Small intestine (tissue), 16 donors: ENCODE measurements at places on chromosomes 6 and 20.

- H3K4me3 ChIP-seq, result no peak overlapping the region
- H3K27ac ChIP-seq, result no peak overlapping the region
- peaks cover 19% of the 10 kb centered on the region for H3K36me3 ChIP-seq
- no peak for DNase-seq
Observed at GRCh38 chr20:3551681-3552434, 81.0 kb downstream of the ATRN start.

DNA sequence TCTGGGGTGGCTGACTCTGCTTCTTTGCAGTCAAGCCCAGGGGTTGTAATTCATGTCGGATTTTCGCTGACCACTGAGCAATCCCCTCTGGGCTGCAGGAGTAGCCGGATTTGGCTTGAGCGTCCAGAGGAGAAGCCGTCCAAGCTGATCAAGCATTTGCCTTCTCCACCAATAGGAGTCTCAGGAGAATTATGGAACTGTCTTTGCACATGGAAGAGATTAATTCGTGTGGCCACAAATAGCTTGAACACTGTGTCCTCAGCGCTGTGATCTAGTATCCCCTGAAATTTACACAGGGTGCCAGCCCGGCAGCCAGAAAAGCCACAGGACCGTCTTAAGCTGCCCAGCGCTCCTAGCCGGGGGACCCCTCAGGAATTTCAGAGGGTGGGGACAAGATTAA, 37.1 kb downstream of the EYA2 start:
- no peak overlapping the region for H3K27ac ChIP-seq
- H3K27me3 ChIP-seq, result no peaks in the 10 kb centered on the region
- H3K36me3 ChIP-seq, result no peaks in the 10 kb centered on the region
- no peak overlapping the region for H3K4me3 ChIP-seq
- no peaks in the 10 kb centered on the region for H3K4me1 ChIP-seq

- no peak for DNase-seq
- no peaks in the 10 kb centered on the region for H3K36me3 ChIP-seq
- no peaks in the 10 kb centered on the region for H3K27me3 ChIP-seq
- no peak overlapping the region for H3K27ac ChIP-seq
Observed at GRCh38 chr6:36368921-36369865, 18.3 kb downstream of the ETV7 start.

DNA sequence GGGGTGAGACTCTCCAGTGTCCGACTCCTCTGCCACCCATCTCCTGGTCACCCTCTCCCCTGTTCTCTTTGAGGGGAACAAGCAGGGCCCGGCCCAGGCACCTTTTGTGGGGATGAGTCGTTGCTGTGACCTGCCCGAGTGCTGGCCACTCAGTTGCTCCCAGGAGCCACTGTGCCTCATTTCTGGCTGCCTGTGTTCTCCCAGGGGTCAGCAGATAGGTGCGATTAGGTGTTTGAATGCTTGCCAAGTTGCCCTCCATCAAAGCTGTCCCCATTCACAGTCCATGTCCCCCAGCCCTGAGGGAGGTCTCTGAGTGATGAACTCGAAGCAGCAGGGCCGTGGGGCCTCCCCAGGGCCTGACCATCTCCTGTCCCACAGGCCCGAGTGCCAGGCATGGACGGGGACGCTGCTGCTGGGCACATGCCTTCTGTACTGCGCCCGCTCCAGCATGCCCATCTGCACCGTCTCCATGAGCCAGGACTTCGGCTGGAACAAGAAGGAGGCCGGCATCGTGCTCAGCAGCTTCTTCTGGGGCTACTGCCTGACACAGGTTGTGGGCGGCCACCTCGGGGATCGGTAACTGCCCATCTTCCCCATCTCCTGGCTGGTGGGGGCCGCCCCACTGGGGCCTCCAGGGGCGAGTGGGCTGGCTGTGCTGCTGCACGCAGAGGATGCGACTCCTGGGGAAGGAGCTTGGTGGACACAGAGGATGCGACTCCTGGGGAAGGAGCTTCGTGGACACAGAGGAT, 4.1 kb downstream of the SLC17A9 start:
- H3K27ac ChIP-seq, result no peak overlapping the region
- H3K4me1 ChIP-seq, result peaks cover 30% of the 10 kb centered on the region
- no peak overlapping the region for H3K4me3 ChIP-seq
- DNase-seq, result no peak
- no peaks in the 10 kb centered on the region for H3K36me3 ChIP-seq
- H3K27me3 ChIP-seq, result no peaks in the 10 kb centered on the region

GRCh38 chr20:49395183-49395582, 87.3 kb downstream of the KCNB1 start:
- H3K36me3 ChIP-seq, result no peaks in the 10 kb centered on the region
- DNase-seq, result no peak
- no peak overlapping the region for H3K27ac ChIP-seq
- H3K4me1 ChIP-seq, result no peaks in the 10 kb centered on the region
- H3K27me3 ChIP-seq, result no peaks in the 10 kb centered on the region

DNA sequence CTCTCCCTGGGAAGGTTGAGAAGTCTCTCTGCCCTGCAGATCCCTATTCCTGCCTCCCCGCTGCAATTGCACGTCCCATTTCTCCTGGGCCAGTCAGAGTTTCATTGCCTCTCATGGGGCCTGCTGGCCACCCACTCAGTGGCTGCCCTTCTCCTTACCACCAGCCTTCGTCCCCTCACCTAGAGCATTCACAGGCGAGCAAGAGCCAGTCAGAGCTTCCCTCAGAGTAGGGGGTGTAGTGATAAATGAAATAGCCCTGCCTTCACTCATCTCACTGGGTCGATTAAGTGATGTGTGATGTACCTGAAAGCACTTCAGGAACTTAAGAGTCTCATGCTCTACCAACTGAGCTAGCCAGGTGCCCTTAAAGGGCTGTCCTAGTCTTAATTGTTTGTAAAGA, 52.0 kb upstream of the FANCE start:
- no peak for DNase-seq
- H3K27ac ChIP-seq, result no peak overlapping the region
- peaks cover 24% of the 10 kb centered on the region for H3K36me3 ChIP-seq
- H3K27me3 ChIP-seq, result no peaks in the 10 kb centered on the region

- H3K4me3 ChIP-seq, result no peak overlapping the region
- H3K36me3 ChIP-seq, result no peaks in the 10 kb centered on the region
- H3K27ac ChIP-seq, result no peak overlapping the region
- no peaks in the 10 kb centered on the region for H3K27me3 ChIP-seq
Observed at GRCh38 chr6:34206726-34207125, 29.9 kb upstream of the HMGA1 start.

DNA sequence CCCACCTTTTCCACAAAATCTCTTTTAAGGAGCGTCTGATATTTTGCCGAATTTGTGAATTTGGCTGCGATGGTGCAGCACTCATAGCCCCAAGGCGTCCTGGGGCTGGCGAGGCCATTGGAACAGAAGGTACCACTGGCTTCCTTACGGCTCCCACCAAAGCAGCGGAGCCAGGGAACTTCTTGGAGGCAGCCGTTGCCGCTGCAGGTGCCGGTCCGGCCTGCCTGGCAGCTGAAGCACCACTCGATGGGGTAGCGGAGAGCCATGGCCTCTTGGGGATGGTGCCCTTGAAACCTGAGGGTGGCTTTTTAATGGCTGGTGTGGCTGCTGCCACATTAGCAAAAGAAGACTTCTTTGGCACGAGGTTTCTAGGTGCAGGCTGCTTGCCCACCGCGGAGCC, 29.8 kb downstream of the DIDO1 start:
- no peak for DNase-seq

DNA sequence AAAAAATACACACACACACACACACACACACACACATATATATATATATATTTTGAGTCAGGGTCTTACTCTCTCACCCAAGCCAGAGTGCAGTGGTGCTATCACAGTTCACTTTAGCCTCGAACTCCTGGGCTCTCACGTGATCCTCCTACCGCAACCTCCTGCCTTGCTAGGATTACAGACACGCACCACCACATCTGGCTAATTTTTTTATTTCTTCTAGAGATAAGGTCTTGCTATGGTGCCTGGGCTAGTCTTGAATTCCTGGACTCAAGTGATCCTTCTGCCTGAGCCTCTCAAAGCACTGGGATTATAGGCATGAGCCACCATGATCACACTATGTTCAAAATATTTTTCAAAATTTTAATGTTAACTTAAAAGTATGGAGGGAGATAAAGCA, 43.5 kb downstream of the NUP153 start:
- DNase-seq, result no peak
- no peaks in the 10 kb centered on the region for H3K4me1 ChIP-seq

DNA sequence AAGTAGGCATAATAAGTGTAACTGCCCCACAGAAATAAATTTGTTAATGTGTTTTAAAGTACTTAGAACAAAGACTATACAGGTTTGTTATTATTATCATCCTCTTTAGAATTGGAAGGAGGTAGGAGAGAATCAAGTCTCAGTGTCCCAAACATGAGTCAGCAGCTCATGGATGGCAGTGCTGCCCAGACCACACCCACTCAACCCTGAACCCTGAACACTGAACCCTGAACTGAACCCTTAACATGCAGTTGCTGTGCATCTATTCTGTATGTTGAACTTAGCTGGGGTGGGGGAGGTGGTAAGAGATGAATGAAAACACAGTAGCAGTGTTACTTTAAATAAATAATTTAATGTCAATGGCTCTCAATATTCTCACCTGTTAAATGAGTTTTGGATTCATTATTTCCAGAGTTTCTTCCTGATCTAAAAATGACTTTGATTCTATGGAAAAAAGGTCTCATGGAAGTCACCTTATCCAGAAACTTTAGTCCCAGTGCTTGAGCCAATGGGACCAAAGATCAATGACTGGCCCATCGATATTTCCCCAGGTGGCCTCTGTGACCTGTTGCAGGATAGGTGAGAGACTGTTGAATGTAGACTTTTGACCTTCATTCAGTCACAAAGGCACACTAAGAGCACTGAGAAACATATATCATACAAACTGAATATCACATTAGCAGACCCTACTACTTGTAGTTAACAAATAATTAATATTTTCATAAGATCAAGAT, 3.1 kb upstream of the ANKRD66 start:
- H3K4me3 ChIP-seq, result no peak overlapping the region
- no peaks in the 10 kb centered on the region for H3K4me1 ChIP-seq
- no peaks in the 10 kb centered on the region for H3K27me3 ChIP-seq
- DNase-seq, result peak; percentile 68

DNA sequence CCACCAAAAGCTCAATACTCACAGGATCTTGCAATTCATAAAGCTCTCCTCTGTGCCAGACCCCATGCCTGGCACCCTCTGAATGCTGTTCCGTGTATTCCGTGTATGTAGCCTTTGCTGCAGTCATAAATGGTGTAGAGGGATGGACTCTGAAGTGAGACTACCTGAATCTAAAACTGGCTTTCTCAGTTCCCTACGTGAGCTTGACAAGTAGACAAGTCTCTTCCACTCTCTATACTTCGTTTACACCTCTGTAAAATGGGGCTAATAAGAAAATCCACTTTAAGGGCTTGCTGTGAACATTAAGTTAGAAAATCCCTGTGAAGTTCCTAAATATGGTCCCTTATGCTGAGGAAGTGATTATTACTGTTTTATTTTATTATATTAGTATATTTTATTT, 31.5 kb downstream of the PPP1R16B start:
- no peaks in the 10 kb centered on the region for H3K27me3 ChIP-seq
- no peaks in the 10 kb centered on the region for H3K36me3 ChIP-seq
- no peak for DNase-seq

GRCh38 chr20:45100563-45101245, at the start of gene KCNS1:
Gene KCNS1 (minus strand): TSS chr20:45101127. CDS start chr20:45099236, 1,891 bp downstream.
- no peak within 1 kb of the TSS for H3K4me3 ChIP-seq
- DNase-seq, result peak; percentile 21
- H3K27me3 ChIP-seq, result peaks cover 14% of the 10 kb centered on the region
- H3K36me3 ChIP-seq, result no peaks in the 10 kb centered on the region
- no peak within 1 kb of the TSS for H3K27ac ChIP-seq

- no peaks in the 10 kb centered on the region for H3K4me1 ChIP-seq
- H3K36me3 ChIP-seq, result no peaks in the 10 kb centered on the region
- H3K27me3 ChIP-seq, result no peaks in the 10 kb centered on the region
- H3K27ac ChIP-seq, result no peak overlapping the region
- no peak overlapping the region for H3K4me3 ChIP-seq
Observed at GRCh38 chr20:44083220-44083933, 103.6 kb downstream of the JPH2 start.

GRCh38 chr6:135128268-135128914, 52.7 kb upstream of the MYB start:
- H3K4me3 ChIP-seq, result no peak overlapping the region
- H3K27me3 ChIP-seq, result no peaks in the 10 kb centered on the region
- H3K36me3 ChIP-seq, result no peaks in the 10 kb centered on the region

DNA sequence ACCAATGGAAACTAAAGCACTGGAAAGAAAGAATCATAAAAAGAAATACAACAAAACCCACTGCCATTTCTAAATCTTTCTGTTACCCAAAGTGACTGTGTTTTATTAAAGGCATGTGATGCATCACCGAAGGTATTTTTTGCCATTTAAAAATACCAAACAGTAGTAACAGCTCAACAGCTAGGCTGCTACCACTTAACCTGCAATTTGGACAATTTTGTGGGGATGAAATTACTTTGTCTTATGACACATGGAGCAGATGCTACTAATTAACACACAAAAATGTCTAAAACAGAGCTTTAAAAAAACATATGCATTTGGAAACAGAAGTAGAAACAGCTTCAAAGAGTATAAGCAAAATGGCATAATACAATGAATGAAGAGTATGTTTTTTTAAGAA, 97.4 kb downstream of the ATXN1 start:
- peaks cover 3% of the 10 kb centered on the region for H3K36me3 ChIP-seq
- no peaks in the 10 kb centered on the region for H3K4me1 ChIP-seq
- no peak for DNase-seq

DNA sequence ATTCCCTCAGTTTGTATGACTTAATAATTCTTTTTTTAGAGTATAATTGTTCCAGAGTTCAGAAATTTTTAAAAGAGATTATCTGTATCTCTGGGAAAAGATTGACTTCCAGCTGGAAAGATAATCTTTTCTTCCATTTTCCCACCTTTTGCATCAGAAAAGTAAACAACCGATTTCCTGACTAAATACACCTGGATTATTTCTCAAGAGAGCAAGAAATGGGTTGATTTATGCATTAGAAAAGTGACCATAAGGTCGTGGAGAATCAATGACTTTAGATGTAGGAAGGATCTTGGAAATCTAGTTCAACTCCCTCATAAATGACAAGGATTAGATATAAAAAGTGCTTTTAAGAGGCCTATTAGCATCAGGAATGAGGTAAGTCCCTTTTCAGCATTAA, 79.9 kb downstream of the SGK1 start:
- no peaks in the 10 kb centered on the region for H3K27me3 ChIP-seq
- no peaks in the 10 kb centered on the region for H3K4me1 ChIP-seq
- H3K27ac ChIP-seq, result no peak overlapping the region
- H3K36me3 ChIP-seq, result no peaks in the 10 kb centered on the region

DNA sequence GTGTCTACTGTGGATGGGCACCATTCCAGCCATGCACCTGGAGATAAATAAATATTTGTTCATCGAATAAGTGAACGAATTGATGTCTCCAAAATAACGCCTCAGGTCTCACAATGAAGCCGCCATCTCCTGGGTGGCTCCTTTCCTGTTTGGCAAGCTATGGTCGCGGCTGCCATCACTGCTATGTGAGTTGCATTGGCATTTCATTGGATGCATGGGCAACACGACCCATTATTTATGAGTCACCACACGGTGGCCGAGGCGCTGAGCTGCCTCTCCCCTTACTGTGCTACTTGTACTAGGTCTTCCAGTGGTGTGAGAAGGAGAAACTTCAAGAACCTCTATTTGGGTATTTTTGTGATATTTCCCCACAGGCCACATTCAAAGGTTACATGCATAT, 21.3 kb upstream of the PDE10A start:
- H3K27ac ChIP-seq, result no peak overlapping the region
- H3K4me3 ChIP-seq, result no peak overlapping the region
- no peak for DNase-seq
- H3K4me1 ChIP-seq, result no peaks in the 10 kb centered on the region

GRCh38 chr6:26123675-26123946, 36.4 kb downstream of the HFE start:
- H3K4me1 ChIP-seq, result peaks cover 3% of the 10 kb centered on the region
- H3K36me3 ChIP-seq, result peaks cover 5% of the 10 kb centered on the region
- DNase-seq, result no peak
- H3K4me3 ChIP-seq, result peak overlapping the region; percentile 71
- H3K27me3 ChIP-seq, result no peaks in the 10 kb centered on the region
